ENCODE measurements at places on chromosomes 13 and 19.

DNA sequence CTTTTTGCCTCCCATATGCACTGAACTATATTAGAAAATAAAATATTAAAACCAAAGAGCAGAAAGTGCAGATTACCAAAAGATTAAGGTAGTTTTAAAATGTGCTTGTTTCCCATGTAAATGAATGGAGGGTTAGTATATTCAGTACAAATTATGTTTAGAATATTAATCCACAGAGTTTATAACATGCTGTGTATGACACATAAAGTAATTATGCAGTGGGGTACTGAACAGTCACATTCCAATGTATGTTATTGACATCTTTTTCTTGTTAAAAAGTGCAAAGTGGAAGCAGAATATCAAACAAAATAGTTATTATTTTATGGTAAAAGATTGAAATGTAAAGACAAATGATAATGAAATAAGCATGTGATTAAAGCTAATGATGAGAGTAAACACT lies 79.3 kb downstream of the GPC6 start:
- DNase-seq = no peak

GRCh38 chr13:76976929-76977328 lies 15.0 kb upstream of the CLN5 start:
- no peak for DNase-seq

DNA sequence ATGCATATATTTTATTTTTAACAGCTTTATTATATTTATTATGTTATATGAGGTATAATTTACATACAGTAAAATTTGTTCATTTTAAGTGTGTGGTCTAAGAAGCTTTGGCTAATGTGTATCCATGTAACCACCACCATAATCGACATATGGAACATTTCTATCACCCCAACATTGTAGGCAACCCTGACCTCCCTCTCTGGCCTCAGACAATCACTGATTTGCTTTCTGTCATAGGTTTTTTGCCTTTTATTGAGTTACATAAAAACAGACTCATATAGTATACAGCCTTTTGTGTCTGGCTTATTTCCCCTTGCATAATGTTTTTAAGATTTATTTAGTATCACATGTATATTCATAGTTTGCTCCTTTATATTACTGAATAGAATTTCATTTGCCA lies 90.7 kb upstream of the KL start:
- no peak for DNase-seq

- peak; percentile 86 for DNase-seq
These were observed 10.7 kb downstream of the ABHD8 start for GRCh38 chr19:17292301-17293074.

- DNase-seq = no peak
These were observed 347.3 kb downstream of the TEX29 start for GRCh38 chr13:111667757-111668156.

GRCh38 chr19:1970003-1970805 lies 29.2 kb downstream of the CSNK1G2 start:
- no peak for DNase-seq

GRCh38 chr13:84661718-84662117 lies 779.4 kb upstream of the SLITRK1 start:
- no peak for DNase-seq

DNA sequence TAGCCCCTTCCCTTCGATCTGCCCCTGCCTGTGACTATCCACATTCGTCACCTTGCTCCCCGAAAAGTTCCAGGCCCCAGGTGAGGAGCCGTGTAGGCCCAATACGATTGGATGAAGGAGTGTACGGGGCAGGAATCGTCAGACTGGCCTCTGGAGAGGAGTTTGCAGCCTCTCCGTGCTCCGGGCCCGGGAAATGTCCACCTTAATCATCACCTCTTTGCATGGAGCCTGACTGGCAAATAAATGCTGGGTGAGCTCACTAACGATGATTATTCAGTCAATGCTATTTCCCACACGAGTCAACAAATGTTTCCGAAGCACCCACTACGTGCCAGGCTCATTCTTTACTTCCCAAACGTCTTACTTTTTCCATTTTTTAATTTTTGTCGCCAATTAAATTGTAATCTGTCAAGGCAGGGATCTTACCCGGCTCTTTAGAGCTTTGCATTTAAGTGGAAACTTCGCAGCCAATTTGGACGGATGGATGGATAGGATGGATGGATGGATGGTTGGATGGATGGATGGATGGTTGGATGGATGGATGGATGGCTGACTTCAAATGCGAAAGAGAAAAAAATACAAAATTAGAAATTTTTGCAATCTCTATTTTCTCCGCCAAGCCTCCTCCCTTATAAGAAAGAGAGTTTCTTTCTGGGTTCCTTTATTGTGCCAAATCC lies 45.8 kb downstream of the TGDS start:
- no peak for DNase-seq

DNA sequence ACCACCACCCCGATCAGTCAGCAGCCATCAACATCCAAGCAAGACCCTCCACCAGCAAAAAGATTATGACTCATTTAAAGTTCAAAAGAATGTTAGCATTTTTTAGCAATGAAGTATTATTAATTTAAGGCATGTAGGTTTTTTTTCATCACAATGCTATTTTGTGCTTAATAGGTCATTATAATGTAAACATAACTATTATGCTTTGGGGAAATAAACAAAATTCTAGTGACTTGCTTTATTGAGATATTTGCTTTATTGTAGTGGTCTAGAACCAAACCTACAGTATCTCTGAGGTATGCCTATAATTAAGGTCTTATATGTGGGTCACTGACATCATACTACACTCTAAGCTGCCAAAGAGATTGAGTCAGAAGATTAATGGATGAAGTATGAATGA lies 20.0 kb downstream of the KLF12 start:
- no peak for DNase-seq

GRCh38 chr13:37752146-37752545 lies 117.4 kb downstream of the TRPC4 start:
- DNase-seq = no peak

DNA sequence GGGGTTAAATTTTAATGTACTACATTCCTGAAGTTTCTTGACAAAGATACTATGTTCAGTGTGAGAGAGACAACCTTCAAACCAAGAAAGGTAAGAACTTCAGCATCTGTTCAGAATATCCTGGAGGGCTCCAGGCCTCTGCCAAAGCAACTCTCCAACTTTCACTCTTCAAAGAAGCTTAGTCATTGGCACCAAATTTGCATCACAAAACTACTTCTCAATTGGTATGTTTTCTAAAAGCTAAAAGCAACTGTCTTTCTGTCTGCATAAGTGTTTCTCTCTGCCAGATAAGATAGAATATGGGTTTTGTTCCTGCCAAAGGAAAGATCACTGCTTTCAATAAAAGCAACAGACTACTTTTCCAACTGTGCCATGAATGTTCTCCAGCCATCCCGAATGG lies 187.4 kb downstream of the SUCLA2 start:
- DNase-seq = no peak

DNA sequence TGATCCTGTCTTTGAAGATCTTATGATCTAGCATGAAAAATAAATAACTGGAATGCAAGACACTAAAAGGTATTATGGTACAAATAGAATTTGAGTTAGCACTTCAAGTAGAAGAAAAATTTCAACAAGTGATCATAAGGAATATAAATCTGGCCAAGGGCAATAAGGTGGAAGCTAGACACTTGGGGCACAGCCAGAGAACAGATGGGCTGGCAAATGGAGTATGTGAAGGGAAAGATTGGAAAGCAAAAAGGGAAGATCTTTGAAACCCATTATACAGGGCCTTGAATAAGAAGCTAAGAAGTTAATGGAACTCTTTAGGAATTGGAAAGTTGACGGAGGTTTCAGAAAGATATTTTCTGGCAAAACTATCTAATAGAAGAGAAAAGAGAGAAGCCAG lies 61.0 kb downstream of the MZT1 start:
- DNase-seq = no peak

DNA sequence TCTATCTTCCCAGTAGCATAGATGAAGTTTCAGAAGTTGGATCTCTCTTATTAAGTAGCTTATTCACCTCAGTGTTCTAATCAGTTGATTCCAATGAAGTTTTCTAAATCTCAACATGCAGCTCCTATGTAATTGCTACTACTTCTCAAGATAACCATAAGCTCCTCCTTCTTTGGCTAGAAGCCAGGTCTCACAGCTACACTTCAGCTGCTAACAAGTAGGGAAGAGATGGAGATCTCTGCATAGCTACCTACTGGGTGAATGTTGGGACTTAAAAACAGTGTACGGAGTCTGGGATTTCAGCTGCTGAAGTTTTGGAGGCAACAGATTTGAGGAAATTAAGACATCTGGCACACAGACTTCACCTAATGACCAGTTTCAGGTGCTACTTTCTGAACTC lies 661.0 kb downstream of the SLITRK1 start:
- DNase-seq = no peak

- no peak for DNase-seq
These were observed 43.0 kb upstream of the C13orf42 start for GRCh38 chr13:51154029-51154555.

DNA sequence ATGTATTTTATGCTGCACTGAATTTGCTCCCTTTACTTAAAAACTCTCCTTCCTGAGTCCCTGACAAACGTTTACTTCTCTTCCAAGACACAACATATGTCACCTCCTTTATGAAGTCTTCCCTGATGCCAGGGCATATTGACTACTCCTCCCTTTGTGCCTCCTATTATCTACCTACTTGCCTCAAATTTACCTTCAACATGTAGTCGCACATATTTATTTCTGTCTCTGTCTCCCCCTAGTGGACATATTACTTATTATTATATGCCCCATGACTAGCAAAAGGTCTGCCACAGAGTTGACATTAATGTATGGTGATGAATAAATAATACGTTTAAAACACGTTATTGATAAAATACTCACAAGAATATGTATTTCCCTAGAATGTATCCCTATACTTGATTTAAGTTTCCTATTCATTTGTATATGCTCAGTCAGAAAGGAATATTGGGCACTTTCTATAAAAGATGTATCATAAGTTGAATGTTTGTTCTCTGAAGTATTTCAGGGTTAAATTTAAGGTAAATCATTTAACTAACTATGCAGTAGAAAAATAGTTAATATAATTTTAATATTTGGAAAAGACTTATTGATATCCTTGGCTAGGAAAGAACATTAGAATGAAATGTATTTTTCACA lies 250.3 kb upstream of the ATXN8OS start:
- DNase-seq = no peak

- DNase-seq = no peak
These were observed 1070.2 kb downstream of the EFNB2 start for GRCh38 chr13:105465251-105465650.

DNA sequence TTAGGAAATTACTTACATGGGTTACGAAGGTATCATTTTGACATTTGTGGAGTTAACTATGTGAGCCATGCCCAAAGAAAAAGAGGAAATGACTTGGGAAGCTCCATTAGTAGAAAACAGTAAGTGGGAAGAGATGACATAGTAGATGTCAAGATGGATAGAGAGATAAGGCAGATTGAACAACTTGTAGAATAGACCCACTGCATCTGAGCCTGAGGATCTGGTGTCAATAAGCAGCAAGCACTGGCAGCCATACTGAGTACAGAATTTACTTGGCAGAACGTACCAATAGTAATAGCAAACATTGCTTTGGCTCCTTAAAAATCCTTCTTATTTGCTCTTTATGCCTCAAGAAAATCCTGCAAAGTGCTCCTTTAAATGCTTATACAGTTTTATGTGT lies 203.8 kb downstream of the GPC6 start:
- no peak for DNase-seq

- no peak for DNase-seq
These were observed 443.4 kb downstream of the TBC1D4 start for GRCh38 chr13:75038393-75039113.

GRCh38 chr13:90732049-90732448 lies 615.4 kb upstream of the MIR17HG start:
- no peak for DNase-seq

GRCh38 chr13:21330126-21330861 lies 128.8 kb downstream of the ZDHHC20 start:
- no peak for DNase-seq

DNA sequence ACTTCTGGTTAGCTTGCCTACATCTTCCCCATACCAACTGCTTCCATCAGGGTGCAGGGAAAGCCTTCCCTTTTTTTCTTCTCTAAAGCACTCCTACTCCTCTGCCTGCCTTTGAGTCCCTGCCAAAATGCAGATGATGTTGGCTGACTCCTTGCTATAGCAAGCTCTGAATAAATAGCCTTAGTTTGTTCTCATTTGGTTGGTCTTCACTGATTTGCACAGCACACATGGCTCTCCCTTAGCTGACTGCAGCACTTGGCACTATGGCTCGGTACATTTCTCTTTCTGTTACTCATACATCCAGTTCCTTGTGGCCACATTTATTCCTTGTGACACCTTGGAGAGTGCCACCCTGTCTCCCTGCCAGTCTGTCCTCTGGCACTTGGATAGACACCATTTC lies 249.8 kb downstream of the DCLK1 start:
- DNase-seq = no peak

- peak; percentile 83 for DNase-seq
These were observed 5.2 kb upstream of the ZNF579 start for GRCh38 chr19:55585658-55586339.

DNA sequence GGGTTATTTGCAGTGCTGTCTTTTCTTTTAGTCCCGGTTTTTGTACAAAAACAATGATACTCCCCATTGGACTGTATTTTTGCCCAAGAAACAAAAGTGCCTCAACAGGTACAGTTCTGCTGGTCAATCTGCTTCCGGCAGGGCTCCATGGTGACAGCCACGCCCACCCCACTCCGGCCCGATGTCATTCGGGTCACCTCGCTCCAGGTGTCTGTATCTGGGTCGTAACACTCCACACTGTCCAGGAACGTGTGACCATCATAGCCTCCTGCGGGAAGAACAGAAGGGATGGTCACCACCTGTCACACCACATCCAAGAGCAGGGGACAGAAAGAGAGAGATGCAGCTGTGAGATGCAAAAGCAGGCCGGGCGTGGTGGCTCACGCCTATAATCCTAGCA lies 16.6 kb downstream of the KEAP1 start:
- no peak for DNase-seq

GRCh38 chr13:20182231-20182846 lies 10.4 kb downstream of the GJB2 start:
- peak; percentile 64 for DNase-seq

DNA sequence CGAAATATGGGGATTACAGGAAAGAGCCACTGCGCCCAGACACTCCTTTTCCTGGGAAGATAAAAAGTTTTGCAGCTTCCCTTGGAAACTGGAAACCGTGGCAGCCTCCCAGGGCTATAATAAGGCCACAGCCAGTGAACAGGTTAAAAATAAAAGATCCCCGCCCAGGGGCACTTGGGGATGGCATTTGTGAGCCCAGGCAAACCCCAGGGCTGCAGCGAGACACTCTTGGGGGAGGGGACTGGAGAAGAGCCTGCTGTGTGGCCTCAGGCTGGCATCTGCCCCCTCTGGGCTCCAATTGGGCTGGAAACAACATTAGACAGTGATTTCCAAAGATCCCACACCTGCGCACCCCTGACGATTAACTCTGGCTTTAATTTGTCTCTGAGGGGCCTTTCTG lies 11.2 kb downstream of the FEM1A start:
- DNase-seq = no peak

- no peak for DNase-seq
These were observed 114.2 kb upstream of the SPACA7 start for GRCh38 chr13:112261924-112262323.
